ENCODE measurements at places on chromosomes 2 and 18. TPM values are rescaled to one million over a fixed set of nuclear protein-coding genes. Genes with fewer than 3 reads are reported as not detected.

DCTN1 gene
- 293 TPM for total RNA-seq

DNAH6 gene
- total RNA-seq: 0.49 TPM

ADCYAP1 gene
- 0.16 TPM for total RNA-seq

LONRF2 gene
- 1.8 TPM for total RNA-seq

DNA sequence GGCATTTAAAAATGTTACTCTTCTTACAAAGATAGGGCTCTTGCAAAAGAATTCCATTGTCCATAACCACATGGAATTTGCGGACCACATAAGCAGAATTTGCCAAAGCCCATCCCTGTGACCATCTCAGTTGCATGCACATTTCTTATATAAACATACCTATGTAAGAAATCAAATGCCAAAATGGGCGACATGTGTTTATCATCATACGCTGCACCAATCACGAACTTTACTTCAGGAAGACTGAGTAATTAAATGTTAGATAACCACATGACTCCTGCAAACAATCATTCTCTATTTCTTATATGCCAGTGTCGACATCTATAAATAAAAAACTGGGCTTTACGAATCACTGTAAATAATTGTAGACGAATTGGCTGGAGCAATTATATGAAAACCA lies 186.1 kb upstream of the RBMS1 start:
- DNase-seq: no peak

DNA sequence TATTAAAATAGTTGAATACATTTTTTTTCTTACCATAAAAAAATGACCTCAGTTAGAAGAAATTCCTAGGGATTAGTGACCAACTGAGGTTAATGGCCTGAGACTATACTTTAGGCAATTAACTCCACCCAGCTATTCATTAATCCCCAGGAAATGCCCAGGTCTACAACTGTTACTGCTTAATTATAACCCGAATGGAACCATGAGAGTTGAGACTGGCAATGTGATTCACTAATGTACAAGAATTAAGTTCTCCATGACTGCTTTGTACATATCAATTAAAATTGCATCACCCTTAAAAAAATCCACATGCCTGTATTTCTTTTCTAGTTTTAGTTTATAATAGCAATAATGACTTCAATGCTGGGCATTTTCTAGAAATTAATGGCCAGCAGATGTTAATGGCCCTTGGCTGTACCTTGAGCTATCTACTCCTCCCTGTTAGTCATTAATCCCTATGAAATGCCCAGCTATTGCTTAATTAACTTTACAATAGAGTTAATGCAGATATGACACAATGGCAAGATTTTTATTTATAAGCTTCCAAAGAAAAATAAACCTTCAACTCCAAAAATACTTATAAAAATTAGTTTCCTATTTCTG lies 44.1 kb downstream of the ERBB4 start:
- peak; percentile 15 for DNase-seq

DNA sequence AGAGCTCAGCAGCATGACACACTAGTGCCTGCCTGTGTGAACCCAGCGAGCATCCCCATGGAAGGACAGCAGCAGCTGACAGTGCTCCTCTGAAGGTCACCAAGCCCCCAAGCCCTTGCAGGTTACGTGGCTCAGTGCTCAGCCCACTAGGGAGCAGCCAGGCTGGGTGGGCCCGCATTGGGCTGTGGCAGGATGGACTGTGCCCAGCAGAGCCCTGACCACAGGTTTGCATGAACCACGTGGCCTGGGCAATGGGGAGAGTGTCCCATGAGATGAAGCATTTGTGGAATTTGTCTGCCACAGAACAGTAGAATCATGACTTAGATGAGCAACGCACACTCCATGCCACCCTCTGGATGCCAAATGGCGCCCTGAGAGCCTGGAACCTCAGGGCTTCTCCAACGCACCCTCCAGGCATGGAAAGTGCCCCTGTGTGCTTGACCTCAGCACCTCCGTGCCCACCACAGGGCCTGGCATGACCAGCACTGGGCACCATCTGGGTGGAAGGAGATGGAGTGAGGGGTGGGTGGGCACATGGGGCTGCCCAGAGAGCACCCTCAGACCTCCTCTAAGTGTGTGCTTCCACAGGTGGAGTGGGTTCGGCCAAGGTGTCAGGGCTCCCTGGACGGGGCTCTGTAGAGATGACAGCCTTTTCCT lies 216.1 kb upstream of the RAB6C start:
- no peak for DNase-seq

DNA sequence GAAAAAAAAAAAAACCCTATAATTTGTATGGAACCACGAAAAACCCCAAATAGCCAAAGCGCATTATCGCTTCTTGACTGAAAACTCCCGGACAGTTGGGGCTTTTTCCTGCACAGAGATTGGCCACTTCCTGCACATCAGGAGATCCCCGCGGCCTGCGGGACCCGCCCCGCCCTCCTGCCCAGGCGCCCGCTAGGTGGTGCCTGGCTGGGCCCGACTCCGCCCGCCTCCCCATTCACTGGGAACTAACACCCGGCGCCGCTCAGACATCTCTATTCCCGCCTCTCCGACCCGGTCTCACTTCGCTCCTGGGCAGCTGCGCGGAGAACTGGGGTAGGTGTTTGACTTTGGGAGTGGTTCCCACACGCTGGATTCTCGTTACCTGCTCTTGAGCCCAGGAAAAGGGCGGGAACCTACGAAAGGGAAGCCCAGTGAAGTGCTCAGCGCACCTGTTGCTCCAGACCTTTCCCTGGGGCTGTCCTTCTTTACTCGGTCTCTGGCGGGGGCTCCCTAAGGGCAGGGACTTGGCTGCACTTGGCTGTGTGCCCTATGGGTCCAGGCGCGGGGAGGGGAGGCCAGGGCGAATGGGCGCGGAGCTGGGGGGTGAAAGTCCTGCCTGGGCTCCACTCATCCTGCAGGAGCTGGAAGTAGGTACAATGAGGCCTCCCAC lies at the start of gene HMSD:
Gene HMSD, plus strand, starts transcription at position 234 of the 670 bp plus-strand sequence. CDS start 4,155 bp downstream, outside the sequence.
- peak; percentile 16 for DNase-seq

DNA sequence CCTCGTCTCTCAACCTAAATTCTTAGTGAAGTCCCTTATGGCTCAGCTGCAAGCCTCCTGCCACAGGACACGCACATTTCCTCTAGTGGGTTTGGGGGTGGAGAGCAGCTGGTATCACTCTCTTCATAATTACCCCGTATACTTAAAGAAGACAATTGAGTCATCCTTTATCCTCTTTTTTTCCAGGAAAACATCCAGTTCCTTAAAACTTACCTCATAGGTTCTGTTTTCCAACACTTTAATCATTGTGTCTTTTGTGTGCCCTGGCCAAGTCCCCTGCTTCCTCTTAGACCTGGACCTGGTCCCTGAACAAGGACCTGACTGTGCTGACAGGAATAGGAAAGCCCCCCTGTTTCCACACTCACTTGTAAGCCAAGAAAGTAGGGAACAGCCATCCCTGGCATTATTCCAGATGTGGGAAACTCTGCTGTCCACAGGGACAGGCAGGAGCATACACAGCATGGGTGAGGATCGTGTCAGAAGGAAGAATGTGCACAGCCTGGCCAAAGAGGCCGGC lies 42.3 kb upstream of the MYO1B start:
- peak; percentile 85 for DNase-seq

GRCh38 chr2:211903961-211904360 lies 634.6 kb downstream of the ERBB4 start:
- no peak for DNase-seq

- peak; percentile 36 for DNase-seq
These were observed 139.4 kb upstream of the SERTAD2 start for GRCh38 chr2:64792995-64793639.

DNA sequence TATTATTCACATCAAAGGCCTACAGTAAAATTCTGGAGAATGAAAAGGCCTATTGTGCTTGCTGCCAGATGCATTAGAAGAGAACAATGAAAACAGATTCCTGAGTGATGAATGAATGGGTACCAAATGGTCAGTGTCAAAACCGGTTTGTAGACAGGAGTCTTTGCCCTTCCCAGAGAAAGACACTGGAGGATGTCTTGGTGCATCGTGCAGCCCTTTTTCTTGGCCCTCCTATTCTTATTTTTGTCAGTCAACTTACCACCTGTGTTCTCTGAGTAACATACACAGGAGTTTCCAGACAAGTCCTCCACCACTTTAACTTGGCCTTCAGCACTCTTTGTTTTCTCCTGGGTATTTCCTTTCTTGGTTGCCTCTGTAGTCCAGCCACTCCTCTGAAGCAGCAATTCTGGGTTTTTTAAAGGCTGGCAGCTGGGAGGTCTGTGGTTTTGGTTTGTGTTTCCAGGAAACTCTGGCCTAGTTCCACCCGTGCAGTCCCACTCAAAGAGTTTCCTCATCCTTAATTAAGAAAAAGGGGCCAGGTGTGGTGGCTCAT lies 29.4 kb downstream of the PSTPIP2 start:
- peak; percentile 91 for DNase-seq

Measured in fibroblast of the aortic adventitia (primary cell).